ENCODE measurements at places on chromosomes 3 and 15. TPM values are rescaled to one million over a fixed set of nuclear protein-coding genes. Genes with fewer than 3 reads are reported as not detected.

DNA sequence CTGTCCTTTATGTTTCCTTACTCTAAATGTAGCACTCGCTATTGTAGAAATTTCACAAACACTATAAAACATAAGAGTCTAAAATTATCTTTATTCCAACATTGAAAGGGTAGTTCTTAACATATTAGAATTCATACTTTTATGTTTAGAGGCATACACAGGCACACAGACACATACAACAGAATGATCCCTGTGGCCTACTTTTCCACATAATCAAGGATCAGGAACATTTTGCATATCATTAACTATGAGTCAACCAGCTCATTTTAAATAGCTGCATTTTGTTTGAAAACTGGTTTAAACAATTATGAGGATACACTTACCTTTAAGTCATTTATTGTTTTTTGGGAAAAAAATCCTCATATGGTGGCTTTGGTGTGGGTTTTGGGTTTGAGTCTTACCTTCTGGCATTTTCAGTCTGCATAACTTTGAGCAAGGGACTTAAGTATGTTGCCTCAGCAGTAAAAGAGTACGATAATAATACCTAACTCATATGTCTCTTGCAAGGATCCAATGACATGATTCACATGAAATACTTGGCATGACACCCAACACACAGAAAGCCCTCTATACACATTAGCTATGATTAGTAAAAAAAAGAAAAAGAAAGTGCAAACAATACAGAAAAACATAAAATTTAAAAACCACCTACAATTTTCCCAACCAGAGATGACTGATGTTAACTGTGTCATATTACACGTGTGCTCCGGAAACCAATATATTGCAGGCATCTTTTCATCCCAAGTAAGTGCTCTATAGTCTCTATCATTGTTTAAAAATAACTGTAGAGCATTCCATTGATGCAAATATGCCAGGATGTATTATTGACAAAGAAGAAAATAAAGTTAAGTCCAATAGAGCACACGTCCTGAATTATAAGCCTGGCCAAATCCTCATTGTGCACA lies 213.1 kb upstream of the ADAMTS9 start:
- H3K4me3 ChIP-seq = no peak overlapping the region
- no peaks in the 10 kb centered on the region for H3K36me3 ChIP-seq
- H3K4me1 ChIP-seq = peaks cover 3% of the 10 kb centered on the region
- no peak overlapping the region for H3K27ac ChIP-seq

- no peak for DNase-seq
- H3K4me3 ChIP-seq = no peak overlapping the region
- no peaks in the 10 kb centered on the region for H3K4me1 ChIP-seq
- H3K27me3 ChIP-seq = no peaks in the 10 kb centered on the region
These were observed 147.2 kb upstream of the WNT5A start for GRCh38 chr3:55634345-55634744.

AGBL1 gene
- total RNA-seq = not detected

DNA sequence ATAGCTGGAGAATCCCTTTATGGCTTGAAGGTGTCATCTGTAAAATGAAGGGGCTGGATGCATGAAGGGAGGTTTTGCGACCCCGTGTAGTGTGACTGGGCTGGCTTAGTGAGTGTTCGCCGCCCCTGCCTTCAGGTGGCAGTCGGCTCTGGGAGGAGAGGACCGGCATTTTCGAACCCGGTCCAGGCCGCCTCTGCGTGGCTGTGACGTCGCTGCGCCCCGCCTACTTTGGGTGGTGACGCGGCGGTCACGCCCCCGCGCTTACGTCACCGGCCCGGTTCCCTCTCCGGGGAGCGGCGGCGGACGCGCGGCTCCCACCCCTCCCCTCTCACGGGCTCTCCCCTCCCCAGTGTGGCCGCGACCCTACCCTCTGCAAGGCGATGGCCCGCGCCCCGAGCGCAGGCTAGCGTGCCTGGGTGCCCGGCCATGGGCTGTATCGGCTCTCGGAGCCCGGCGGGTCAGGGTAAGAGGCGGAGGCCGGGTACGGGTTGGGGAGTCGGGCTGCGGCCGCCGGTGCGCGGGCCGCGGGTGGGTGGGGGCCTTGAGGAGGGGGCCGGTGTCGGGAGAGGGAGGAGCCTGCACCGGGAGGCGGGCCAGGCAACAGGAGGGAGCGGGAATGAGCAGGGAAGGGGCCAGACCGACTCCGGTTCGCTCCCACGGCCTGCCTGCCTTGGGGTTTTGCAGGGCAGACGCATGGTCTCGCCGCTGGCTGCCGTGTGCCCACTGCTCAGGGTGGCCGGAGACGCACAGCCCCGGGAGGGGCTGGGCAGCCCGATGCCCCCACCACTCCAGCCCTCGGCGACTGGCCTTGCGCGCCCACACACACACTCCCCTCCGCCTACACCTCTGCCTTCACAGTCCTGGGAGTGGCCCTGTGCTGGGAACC lies 1.5 kb upstream of the FAM131A start:
- H3K27me3 ChIP-seq = no peaks in the 10 kb centered on the region
- DNase-seq = peak; percentile 95
- peak overlapping the region; percentile 95 for H3K27ac ChIP-seq
- peaks cover 29% of the 10 kb centered on the region for H3K4me1 ChIP-seq

GRCh38 chr15:70355275-70355795 lies 257.6 kb upstream of the TLE3 start:
- H3K36me3 ChIP-seq = no peaks in the 10 kb centered on the region
- DNase-seq = no peak
- H3K27me3 ChIP-seq = no peaks in the 10 kb centered on the region
- H3K4me3 ChIP-seq = no peak overlapping the region

DNA sequence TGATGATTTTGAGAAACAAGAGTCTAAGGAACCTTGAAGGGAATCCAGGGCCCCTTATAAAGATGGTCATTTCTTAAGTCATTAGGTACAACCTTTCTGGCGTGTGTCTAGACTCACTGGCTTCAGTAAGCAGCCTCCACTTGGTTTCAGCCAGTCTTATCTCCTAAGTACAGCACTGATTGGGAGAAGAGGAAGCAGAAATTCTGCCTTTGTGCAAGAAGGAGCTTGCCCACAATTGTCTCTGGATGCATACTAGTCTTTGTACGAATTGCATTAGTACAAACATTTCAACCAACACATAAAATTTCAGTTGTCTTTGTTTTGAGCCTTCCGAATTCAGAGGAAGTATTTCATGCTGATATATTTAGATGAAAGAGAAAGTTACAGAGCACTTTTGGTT lies 139.4 kb downstream of the SLCO3A1 start:
- H3K36me3 ChIP-seq = no peaks in the 10 kb centered on the region
- H3K27ac ChIP-seq = no peak overlapping the region
- H3K4me1 ChIP-seq = no peaks in the 10 kb centered on the region
- H3K27me3 ChIP-seq = no peaks in the 10 kb centered on the region
- H3K4me3 ChIP-seq = no peak overlapping the region

SPATA12 gene
- total RNA-seq = not detected

WDR93 gene
- total RNA-seq = 2.5 TPM

GRCh38 chr15:67228286-67228685 lies 26.2 kb downstream of the AAGAB start:
- no peaks in the 10 kb centered on the region for H3K4me1 ChIP-seq
- H3K36me3 ChIP-seq = no peaks in the 10 kb centered on the region
- H3K27me3 ChIP-seq = no peaks in the 10 kb centered on the region
- H3K4me3 ChIP-seq = no peak overlapping the region
